ENCODE measurements at places on chromosomes 12 and 14.

DNA sequence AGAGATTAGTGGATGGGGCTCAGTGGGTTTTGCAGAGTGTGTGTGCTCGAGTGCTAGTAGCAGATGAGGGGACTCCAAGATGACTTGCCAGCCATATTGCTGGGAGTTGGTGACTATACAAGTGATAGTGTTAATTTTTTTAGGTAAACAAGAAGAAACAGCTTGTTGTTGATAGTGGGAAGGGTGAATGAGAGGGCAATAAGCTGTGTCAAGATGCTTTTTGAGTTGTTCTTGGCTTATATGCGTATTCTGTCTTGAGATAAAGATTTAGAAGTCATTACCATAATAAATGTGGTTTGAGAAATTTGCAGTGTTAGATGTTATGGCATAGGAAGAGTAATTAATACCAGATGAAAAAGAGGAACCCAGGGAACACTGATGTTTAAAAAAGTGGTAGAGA, 75.3 kb downstream of the RCOR1 start:
- DNase-seq, result no peak

GRCh38 chr12:104506676-104507401, 50.1 kb downstream of the CHST11 start:
- no peak for DNase-seq

GRCh38 chr14:72962829-72963312, 36.6 kb downstream of the DCAF4 start:
- DNase-seq, result no peak

DNA sequence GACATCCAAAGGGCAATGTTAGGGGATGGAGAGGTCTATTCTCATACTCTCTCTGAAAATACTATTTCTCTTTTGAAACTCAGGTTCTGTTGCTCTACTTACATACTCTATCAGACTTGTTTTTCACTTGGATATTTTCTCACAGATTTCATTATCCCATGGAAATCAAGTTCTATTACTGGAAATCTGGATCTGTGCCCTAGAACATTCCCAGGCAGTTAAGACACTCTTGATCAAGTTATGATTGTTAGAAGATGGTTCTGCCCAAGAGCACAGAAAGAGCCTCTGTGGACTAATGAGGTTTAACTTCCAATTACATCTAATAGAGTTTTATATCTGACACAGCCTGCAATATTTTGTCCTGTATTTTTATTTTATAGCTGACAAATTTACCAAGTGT, 591.0 kb upstream of the ATP2B1 start:
- no peak for DNase-seq

DNA sequence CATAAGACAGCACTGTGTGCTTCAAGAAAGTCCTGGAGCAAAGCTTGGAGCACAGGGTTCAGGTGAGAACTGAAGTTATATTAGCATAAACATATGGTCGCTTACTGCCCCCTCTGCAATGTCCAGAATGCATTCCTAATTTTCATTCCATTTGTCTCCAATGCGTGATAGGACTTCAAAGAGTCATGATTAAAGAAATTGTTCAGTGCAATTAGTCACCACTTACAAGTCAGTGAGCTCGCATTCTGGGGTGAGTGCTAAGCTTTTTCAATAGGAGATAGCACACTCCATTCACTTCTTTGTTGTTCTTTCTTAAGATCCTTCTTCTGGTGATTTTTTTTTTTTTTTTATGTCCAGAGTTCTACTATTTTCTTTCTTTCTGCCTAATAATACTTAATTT, 398.4 kb downstream of the SYT1 start:
- DNase-seq, result no peak

GRCh38 chr14:42224053-42224888, 617.6 kb downstream of the LRFN5 start:
- peak; percentile 6 for DNase-seq

- no peak for DNase-seq
Measured at GRCh38 chr12:86015026-86015425, 140.9 kb downstream of the NTS start.

GRCh38 chr12:114439261-114439683, 33.3 kb upstream of the TBX5 start:
- DNase-seq, result no peak

DNA sequence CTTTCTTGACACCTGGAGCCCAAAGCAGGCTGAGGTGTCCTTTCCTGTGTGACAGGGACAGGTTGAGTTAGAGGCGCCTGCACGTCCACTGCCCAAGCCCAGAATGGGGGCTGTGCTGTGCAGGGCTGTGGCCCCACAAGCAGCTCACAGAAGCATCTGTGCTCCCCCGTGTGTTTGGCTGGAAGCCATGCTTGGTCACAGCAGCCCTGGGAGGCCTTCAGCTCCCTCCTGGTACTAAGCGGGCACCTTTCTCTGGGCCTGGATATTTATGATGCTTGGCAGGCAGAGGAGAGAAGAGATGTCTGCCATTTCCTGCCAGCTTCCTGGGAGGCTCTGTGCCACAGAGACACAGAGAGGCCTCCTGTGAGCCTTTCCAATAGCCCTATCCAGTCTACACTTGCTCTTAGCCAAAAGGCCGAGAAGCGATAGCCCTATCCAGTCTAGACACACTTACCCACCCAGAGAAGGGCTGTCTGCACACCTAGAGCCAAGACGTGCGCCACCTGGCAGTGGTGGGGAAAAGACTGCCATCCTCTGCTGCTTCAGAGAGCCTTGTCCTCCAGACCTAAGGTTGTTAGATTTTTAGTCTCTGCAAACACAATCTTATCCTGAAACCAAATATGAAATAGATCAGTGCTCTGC, 117.4 kb downstream of the GCH1 start:
- DNase-seq, result no peak

GRCh38 chr12:97022536-97023230, 115.6 kb downstream of the NEDD1 start:
- DNase-seq, result no peak

- DNase-seq, result no peak
Measured at GRCh38 chr12:124819525-124819924, 44.1 kb downstream of the SCARB1 start.

DNA sequence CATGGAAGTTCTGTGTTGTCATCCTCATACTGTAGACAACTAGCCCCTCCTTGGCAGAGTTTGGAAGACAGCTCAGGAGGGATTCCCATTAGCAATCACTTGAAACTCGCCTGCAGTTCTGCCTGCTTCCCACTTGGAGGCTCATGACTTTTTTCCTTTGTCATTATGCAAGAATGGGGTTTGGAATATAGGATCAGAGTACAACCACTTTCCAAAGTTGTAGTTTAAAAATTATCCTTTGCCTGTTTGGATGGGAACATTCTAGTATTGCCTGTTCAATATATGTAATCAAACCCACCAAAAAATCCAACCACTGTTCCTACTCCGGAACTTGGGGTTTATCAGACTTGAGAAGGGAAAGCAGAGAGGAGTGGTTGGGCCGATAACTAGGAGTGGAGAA, 2.1 kb upstream of the GPD1 start:
- DNase-seq, result no peak

GRCh38 chr12:29702972-29703371, 80.8 kb downstream of the TMTC1 start:
- no peak for DNase-seq

DNA sequence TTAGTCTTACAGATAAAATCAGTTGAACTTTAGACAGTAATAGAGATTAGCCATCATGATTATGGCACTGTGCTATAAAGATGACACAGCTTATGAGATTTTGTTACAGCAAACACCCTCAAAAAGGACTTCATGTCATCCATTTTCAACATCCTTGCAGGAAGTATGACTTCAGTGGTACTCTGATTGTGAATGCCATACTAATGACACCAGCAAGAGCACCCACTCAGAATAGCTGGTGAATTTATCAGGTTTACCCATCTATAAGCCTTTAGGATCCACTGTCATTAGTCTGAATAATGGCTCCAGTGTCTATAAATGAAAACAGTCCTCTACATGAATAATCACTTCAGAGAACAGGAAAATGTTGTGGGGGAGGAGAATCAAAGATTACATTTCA, 615.2 kb downstream of the RPS29 start:
- DNase-seq, result no peak

DNA sequence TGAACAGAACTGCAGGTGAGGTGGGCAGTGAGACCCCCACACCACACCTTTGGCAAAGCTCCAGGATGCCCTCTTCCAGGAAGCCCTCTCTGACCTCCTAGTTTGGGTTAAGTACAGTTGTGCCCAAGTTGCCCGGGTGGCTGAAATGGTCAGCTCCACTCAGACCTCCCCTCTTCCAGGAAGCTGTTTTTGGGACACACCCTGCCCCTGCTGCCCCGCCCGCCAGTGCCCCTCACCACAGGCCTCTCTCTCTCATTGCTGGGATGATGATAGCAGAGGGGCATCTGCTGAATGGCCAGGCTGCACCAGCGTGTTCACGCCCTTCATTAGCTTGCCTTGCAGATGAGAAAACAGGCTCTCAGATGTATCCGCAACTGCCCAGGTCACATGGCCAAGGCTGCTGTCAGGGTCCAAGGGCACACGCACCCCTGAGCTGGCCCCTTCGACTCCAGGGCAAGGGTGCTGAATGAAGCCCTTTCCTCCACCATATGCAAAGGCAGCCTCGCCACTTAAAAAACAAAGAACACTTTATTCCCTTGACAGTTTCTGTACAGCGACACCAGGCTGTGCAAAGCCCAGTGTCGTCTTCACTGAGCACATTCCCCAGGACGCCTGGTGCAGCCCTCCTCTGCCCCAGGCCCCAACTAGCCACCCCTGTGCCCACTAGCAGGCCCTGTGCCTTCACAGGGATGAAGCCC, 15.5 kb downstream of the SLC25A29 start:
- DNase-seq, result no peak

- no peak for DNase-seq
Measured at GRCh38 chr14:74975059-74975810, 19.8 kb upstream of the PGF start.

DNA sequence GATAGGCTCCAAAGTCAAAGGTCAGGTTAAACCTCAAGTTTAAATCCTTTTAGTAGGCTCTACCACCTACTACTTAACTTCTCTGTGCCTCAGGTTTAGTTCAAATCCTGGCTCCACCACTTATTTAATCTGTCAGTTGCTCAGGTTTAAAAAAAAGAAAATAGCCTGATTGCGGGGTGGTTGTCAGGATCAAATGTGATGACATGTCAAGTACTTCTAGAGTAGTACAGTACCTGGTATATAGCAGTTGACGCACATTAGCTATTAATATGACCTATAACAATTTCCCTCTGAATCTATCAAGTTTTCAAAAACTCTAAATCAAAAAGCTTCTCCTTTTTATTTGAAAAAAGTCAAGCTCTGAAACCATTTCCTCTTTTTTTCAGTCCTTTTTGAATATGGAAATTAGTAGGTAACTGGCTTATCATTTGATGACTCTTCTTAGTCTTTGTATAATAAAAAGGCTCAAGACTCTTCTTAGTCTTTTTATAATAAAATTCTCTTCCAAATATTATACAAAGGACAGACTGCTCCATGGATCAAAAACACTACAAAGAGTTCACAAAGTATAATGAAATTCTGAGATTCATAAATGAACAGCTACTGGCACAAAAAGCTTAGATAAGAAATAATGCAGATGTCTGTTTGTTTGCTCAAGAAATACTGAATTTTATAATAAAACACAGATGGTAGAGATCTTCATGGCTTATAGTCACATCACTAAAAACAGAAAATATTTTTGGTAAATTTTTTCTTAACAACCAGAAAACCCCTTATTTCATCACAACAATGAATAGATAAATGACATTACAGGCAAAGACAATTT, 5.0 kb downstream of the OSBPL8 start:
- no peak for DNase-seq

- DNase-seq, result no peak
Measured at GRCh38 chr12:102865821-102866615, 51.0 kb downstream of the PAH start.

DNA sequence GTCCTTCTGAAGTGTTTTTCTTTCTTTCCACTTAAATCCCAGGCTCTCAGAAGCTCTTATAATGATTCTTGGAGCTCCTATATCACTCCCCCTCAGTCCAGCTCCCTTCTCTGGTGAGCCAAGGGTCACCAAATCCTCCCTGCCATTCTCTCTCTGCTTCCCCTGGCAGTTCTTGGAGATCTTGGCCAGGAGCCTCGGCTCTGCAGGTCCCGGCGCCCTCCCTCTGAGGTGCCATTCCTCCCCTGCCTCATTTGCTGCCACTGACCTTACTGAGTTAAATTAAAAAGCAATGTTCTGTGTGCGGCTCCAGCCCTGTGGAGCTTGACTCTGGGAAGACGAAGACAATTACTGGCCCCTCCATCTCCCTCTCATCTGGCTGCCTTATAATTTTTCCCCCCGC, 7.0 kb downstream of the CISTR start:
- DNase-seq, result no peak

DNA sequence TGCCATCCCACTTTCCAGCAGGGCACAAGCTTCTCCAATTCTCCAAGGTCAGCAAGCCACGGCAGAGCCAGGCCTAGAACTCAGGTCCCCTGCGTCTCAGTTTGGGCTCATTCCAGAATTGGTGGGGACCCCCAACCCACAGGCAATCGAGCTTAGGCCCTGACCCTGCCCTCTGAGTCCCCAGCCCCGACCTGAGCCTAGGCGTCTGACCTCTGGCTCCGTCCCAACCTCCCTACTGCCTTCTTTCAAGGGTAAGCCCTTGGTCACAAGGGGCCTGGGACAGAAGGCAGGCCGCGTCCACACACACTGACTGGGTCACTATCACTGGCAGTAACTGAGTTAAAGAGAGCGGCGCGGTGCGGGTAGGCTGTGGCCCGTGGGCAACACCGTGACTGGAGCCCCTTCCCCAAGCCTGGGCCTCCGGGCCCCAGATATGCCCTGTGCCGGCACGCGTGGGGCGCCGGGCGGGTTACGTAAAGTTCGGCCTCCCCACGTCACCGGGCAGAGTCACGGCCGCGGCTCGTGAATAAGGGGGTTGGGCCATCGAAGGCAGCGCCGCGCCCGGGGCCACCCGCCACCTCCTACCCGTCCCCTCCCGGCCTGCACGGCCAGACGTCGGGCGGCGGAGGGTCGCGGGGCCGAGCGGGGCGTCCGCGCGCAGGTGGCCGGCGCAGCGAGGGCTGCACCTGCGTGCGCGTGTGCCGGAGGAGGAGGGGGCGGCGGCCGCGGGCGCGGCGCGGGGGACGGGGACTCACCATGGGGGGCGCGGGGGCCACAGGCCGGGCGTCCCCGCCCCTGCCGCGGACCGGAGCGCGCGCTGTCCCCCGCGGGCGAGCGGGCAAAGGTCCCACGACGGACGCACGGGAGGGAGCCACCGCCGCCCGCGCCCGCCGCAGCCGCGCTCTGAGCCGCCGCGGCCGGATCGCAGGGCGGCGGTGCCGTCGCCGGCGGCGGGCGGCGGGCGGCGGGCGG, 516 bp downstream of the ANKRD9 start:
- DNase-seq, result peak; percentile 51

- no peak for DNase-seq
Measured at GRCh38 chr14:105483300-105484068, 3.2 kb upstream of the CRIP1 start.

- DNase-seq, result no peak
Measured at GRCh38 chr12:112924986-112925385, 13.3 kb upstream of the OAS3 start.

GRCh38 chr14:60273956-60274355, 24.9 kb downstream of the PPM1A start:
- no peak for DNase-seq

- no peak for DNase-seq
Measured at GRCh38 chr14:97924922-97925613, 1127.9 kb downstream of the VRK1 start.

GRCh38 chr12:124992874-124993625, 395 bp upstream of the BRI3BP start:
- DNase-seq, result peak; percentile 89

Data from CD4-positive, alpha-beta T cell treated with Interleukin-17A for 1 hour (primary cell).